ENCODE measurements at places on chromosomes 7 and 10.

DNA sequence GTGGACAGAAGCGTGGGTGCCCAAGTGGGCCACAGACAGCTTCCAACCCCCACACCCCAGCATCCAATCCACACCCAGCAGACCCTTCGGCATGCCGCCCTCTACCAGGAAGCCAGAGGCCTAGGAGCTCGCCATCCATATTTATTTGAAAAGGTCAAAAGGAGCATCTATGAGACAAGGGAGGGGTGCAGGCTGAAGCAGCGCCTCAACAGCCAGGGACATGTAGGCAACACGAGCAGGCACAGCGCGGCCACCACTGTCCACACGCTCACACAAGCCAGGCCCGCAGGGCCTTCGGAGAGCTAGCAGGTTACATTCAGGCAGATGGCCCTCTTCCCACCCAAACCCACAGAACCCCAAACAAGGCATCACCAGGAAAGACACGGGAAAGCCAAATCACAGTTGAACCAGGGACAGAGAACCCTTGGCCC, 34.6 kb downstream of the PSAP start:
- no peak for DNase-seq

- DNase-seq: no peak
These were observed 5.4 kb upstream of the FAM237B start for GRCh38 chr7:90326500-90326899.

DNA sequence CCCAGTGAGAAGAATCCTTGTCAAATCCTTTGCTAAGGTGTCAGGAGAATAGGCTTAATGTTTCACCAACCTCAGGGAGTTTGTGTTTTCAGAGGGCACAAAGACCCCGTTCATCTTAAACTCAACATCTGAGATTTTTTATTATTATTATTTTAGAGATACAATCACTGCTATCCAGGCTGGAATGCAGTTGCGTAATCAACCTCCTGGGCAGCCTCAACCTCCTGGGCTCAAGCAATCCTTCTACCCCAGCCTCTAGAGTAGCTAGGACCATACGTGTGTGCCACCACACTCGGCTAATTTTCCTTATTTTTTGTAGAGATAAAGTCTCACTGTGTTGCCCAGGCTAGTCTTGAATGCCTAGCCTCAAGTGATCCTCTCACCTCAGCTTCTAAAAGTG, 599.2 kb downstream of the KCNMA1 start:
- DNase-seq: no peak

GRCh38 chr10:104065748-104066147, 19.9 kb downstream of the COL17A1 start:
- no peak for DNase-seq

DNA sequence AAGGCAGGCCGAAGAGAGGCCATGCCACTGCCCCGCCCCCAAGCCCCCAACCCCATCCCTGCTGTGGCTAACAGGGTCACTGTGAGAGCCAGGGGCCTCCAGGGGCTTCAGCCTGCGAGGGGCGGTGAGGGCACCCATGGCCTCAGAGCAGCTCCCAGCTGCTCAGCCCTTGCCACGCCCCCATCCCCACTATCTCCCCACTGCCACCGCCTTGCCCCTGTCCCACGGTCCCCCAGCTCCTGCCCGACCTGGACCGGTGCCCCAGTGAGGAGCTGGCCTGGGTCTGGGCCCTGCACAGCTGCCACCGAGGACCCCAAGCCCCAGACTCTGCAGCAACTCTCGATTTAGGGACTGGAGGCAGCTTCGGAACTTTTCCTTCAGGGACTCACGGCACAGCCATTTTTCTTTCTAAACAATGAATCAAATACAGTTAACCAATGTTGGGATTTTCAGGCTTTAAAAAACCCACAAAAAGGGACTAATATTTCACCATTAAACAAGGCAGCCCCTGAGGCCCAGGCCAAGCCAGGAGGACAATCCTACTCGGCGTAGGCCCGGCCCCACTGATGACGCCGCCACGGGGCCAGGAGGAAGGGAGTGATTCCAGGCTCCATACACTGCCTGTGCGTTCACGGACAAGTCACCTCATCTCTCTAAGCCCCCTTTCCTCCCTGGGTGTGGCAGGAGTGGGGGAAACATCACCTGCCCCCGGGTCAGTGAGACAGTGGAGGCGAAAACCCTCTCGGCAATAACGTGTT, 237.1 kb downstream of the ELFN1 start:
- no peak for DNase-seq

DNA sequence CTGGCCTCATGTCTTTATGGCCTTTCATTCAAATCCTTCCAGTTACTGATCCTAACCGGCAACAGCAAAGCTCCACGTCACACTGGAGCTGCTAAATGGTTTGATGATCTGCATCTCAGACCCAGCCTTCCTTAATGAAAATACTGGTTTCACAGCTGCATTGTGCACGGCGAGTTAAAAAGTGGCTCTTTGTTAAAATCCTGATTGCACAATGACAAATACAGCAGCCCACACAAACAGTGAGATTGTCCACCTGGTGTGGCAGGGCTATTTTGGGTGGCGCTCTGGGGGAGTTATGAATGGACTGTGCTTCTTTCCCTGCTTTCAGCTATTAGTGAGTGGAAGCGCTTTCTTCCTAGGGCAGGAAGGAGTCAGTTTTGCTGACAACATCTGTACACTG, 63.4 kb upstream of the C1QL3 start:
- DNase-seq: no peak

GRCh38 chr7:45568536-45569289, 5.5 kb upstream of the ADCY1 start:
- DNase-seq: no peak

- DNase-seq: no peak
These were observed 145.5 kb downstream of the KLF6 start for GRCh38 chr10:3639546-3639945.

Measured in endothelial cell (in vitro differentiated cells).